ENCODE measurements at places on chromosomes 13 and 19. TPM values are rescaled to one million over a fixed set of nuclear protein-coding genes. Genes with fewer than 3 reads are reported as not detected.
A peak's percentile ranks its signal among the peaks of the same experiment; 100 is the strongest.

- H3K36me3 ChIP-seq, result no peaks in the 10 kb centered on the region
- H3K4me1 ChIP-seq, result peaks cover 4% of the 10 kb centered on the region
- H3K27me3 ChIP-seq, result no peaks in the 10 kb centered on the region
- no peak overlapping the region for H3K4me3 ChIP-seq
- no peak for DNase-seq
- H3K27ac ChIP-seq, result no peak overlapping the region
Observed at GRCh38 chr13:32629866-32630265, 43.6 kb downstream of the PDS5B start.

DNA sequence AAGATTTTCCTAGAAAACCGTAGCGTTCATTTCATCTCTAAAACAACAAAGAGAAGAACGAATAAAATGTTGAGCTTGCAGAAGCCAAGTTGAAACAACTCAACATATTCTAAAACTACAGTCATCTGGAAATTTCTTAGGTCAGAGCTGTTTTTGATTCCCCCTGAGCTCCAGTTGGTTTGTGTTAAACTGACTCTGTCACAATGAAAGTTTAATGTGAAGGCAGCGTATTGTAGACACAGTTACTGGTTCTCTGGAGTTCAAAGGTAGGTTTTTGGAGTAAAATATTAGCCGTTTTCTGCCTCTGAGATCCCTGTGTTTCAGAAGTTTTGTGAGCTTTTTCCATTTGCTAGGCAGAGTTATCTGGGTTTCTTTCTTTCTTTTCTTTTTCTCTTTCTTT is 2.2 kb downstream of the ARHGEF7 start:
- H3K36me3 ChIP-seq, result no peaks in the 10 kb centered on the region
- H3K4me1 ChIP-seq, result no peaks in the 10 kb centered on the region
- H3K27me3 ChIP-seq, result peaks cover 8% of the 10 kb centered on the region
- peak overlapping the region; percentile 84 for H3K27ac ChIP-seq
- H3K4me3 ChIP-seq, result no peak overlapping the region

GRCh38 chr13:114039471-114040141 is 65.7 kb upstream of the C13orf46 start:
- no peak for DNase-seq
- no peak overlapping the region for H3K27ac ChIP-seq
- no peak overlapping the region for H3K4me3 ChIP-seq
- no peaks in the 10 kb centered on the region for H3K36me3 ChIP-seq

- no peaks in the 10 kb centered on the region for H3K27me3 ChIP-seq
- H3K36me3 ChIP-seq, result no peaks in the 10 kb centered on the region
- no peak overlapping the region for H3K27ac ChIP-seq
- DNase-seq, result no peak
Observed at GRCh38 chr13:97659602-97660001, 225.6 kb downstream of the RAP2A start.

GRCh38 chr19:11165486-11166030 is 10.0 kb upstream of the SPC24 start:
- no peak for DNase-seq
- H3K27me3 ChIP-seq, result no peaks in the 10 kb centered on the region
- no peak overlapping the region for H3K4me3 ChIP-seq
- H3K27ac ChIP-seq, result peak overlapping the region; percentile 96
- H3K4me1 ChIP-seq, result peaks cover 24% of the 10 kb centered on the region

DNA sequence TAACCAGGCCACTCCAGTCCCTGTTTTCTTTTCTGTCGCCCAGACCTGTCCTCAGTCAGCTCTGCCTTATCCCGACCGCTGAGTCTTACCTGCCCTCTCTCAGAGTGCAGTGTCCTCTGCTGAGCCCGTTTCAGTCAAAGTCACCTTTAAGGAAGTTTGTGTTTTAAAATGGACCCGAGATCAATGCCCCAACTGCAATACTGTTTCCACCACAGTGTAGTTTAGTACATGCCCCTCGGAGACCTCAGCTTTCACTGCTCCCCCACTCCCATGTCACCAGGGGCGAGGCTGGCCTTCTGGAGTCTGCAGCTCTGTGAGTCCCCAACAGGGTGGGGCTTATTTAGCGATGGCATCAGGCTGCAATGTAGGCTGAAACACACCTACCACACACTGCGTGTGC is 248.4 kb upstream of the TSHZ3 start:
- DNase-seq, result no peak
- no peaks in the 10 kb centered on the region for H3K4me1 ChIP-seq
- H3K27ac ChIP-seq, result no peak overlapping the region
- H3K27me3 ChIP-seq, result no peaks in the 10 kb centered on the region
- H3K36me3 ChIP-seq, result no peaks in the 10 kb centered on the region
- H3K4me3 ChIP-seq, result no peak overlapping the region

GRCh38 chr19:16415806-16416205 is 56.0 kb downstream of the EPS15L1 start:
- H3K27me3 ChIP-seq, result no peaks in the 10 kb centered on the region
- no peak for DNase-seq
- no peak overlapping the region for H3K27ac ChIP-seq
- H3K4me3 ChIP-seq, result no peak overlapping the region
- no peaks in the 10 kb centered on the region for H3K36me3 ChIP-seq
- no peaks in the 10 kb centered on the region for H3K4me1 ChIP-seq

- no peaks in the 10 kb centered on the region for H3K36me3 ChIP-seq
- H3K4me3 ChIP-seq, result no peak overlapping the region
- H3K27ac ChIP-seq, result no peak overlapping the region
Observed at GRCh38 chr19:29120466-29120865, 92.5 kb downstream of the UQCRFS1 start.

GRCh38 chr19:16428372-16429036 is 43.3 kb downstream of the EPS15L1 start:
- no peaks in the 10 kb centered on the region for H3K36me3 ChIP-seq
- no peak for DNase-seq
- no peak overlapping the region for H3K27ac ChIP-seq
- H3K27me3 ChIP-seq, result no peaks in the 10 kb centered on the region

- peak overlapping the region; percentile 49 for H3K27ac ChIP-seq
- H3K4me1 ChIP-seq, result no peaks in the 10 kb centered on the region
- peak; percentile 77 for DNase-seq
- no peaks in the 10 kb centered on the region for H3K27me3 ChIP-seq
- H3K4me3 ChIP-seq, result no peak overlapping the region
Observed at GRCh38 chr19:12796146-12797071, 5.1 kb downstream of the JUNB start.

- H3K27me3 ChIP-seq, result no peaks in the 10 kb centered on the region
- no peaks in the 10 kb centered on the region for H3K36me3 ChIP-seq
- no peak for DNase-seq
- H3K4me1 ChIP-seq, result no peaks in the 10 kb centered on the region
- no peak overlapping the region for H3K4me3 ChIP-seq
- H3K27ac ChIP-seq, result no peak overlapping the region
Observed at GRCh38 chr13:109251956-109252355, 534.4 kb downstream of the IRS2 start.

- no peak for DNase-seq
- H3K27ac ChIP-seq, result no peak overlapping the region
- no peaks in the 10 kb centered on the region for H3K27me3 ChIP-seq
- H3K36me3 ChIP-seq, result no peaks in the 10 kb centered on the region
- no peaks in the 10 kb centered on the region for H3K4me1 ChIP-seq
- H3K4me3 ChIP-seq, result no peak overlapping the region
Observed at GRCh38 chr19:29521291-29522075, 4.3 kb upstream of the VSTM2B start.

GRCh38 chr13:108787700-108788414 is 158.4 kb downstream of the MYO16 start:
- H3K27ac ChIP-seq, result no peak overlapping the region
- H3K4me3 ChIP-seq, result no peak overlapping the region
- no peak for DNase-seq
- H3K27me3 ChIP-seq, result no peaks in the 10 kb centered on the region
- no peaks in the 10 kb centered on the region for H3K4me1 ChIP-seq

GRCh38 chr13:66349966-66350365 is 880.2 kb downstream of the PCDH9 start:
- no peaks in the 10 kb centered on the region for H3K36me3 ChIP-seq
- H3K27me3 ChIP-seq, result no peaks in the 10 kb centered on the region
- DNase-seq, result no peak
- no peak overlapping the region for H3K4me3 ChIP-seq
- H3K4me1 ChIP-seq, result no peaks in the 10 kb centered on the region

The UBE2S gene
- 3.2 TPM for total RNA-seq

The CACNA1A gene
- total RNA-seq, result 0.77 TPM

The LIM2 gene
- total RNA-seq, result not detected

The LRRC25 gene
- total RNA-seq, result not detected
